Mononuclear cell (primary cell): ENCODE measurements at places on chromosomes 6 and 20. TPM values are rescaled to one million over a fixed set of nuclear protein-coding genes. Genes with fewer than 3 reads are reported as not detected.

OR2B6 gene
- not detected for total RNA-seq

CD24 gene
- 2.4 TPM for total RNA-seq

THEMIS gene
- 25.0 TPM for total RNA-seq

SLC24A3 gene
- 1.0 TPM for total RNA-seq

EYS gene
- total RNA-seq = under 0.01 TPM

ADGRF5 gene
- total RNA-seq = not detected

SRMS gene
- not detected for total RNA-seq

ASIP gene
- total RNA-seq = 1.3 TPM

RRAGD gene
- total RNA-seq = 6.8 TPM

BAG2 gene
- 4.6 TPM for total RNA-seq

TJAP1 gene
- 9.0 TPM for total RNA-seq

DLGAP4 gene
- 10.5 TPM for total RNA-seq

NKX2-2 gene
- total RNA-seq = not detected

ULBP3 gene
- 0.84 TPM for total RNA-seq

MOCS1 gene
- 0.63 TPM for total RNA-seq

CALHM4 gene
- total RNA-seq = 0.21 TPM

RIMS1 gene
- total RNA-seq = under 0.01 TPM
